RCC 7860 (cell line): ENCODE measurements at places on chromosomes 1 and 21.

DNA sequence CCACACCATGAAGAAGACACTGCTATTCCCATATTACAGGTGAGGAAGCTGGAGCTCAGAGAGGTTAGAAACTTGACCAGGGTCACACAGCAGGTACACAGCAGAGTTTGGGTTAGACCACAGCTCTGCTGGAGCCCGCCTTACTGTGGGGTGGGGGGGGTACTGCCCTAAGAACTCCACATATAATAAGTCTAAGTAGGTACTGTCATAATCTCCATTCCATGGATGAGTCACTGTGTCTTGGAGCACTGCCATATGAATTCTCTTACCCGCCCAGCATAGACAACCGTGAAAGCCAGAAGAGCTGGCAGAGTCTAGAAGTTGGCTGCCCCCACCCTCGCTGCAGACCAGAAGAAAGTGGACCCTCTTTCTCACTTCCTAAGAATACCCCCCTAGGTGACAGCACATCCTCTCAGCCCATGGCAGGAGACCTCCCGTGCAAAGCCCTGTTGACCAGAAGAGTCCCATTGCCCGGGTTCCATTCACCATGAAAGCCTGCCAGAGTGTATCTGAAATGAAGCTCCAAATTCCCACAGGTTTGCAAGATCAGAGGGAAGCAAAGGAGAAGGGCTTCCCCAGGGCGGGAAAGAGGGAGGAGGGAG is 5.2 kb upstream of the PLA2G2D start:
- peak; percentile 73 for DNase-seq

- no peak for DNase-seq
These were observed 190.6 kb upstream of the ZNHIT6 start for GRCh38 chr1:85898861-85899260.

DNA sequence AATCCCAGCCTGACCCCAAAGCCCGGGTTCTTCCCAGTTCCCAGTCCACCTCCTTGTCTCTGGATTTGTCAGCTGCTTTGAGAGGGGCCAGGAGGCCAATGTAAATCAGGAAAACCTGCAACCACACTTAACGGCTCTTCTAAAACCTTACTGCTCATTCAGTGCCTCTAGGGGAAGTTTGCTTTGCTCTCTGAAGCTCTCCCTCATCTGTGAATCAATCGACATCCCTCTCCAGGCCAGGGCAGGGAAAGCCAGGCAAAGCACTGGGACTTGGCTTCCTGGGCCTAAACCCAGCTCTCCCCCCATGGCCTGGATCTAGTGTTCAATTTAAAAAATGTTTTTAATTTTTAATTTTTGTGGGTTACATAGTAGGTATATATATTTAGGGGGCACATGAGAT is 9.3 kb downstream of the NKAIN1 start:
- DNase-seq, result no peak

- DNase-seq, result no peak
These were observed 59.5 kb upstream of the TLR5 start for GRCh38 chr1:223202376-223203033.

DNA sequence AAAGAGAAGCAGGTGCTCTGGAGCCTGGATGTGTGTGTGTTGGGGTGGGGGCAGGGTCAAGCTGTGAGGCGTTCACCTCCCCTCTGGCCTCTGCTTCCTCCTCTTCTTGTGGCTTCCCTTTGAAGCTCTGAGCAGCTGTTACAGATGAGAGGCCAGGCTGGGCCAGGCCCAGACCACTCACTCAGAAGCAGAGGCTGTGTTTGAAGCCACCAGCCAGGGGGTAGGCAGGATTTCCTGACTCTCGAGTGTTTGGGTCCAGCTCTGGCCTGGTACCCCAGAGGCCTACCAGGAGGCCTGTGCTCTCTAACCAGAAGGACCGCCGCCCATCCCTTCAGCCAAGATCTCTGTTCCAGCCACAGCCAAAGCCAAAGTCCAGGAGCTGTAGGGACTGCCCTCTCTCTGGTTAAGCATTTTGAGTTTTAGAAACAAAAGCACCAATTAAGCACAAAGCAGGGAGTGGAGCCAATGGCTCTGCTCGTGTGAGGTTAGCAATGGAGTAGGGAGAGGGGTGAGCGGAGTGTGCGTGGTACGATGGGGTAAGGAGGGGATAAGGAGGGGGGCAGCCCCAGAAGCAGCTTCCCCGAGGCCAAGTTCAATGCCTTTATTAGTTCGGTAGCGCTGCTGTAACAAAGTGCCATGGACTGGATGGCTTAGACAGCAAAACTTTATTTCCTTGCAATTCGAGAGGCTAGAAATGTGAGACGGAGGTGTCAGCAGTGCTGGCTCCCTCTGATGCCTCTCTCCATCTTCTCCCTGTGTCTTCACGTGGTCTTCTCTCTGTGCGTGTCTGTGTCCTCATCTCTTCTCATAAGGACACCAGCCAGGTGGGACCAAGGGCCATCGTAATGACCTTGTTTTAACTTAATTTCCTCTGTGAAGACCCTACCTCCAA is 20.5 kb downstream of the RCSD1 start:
- no peak for DNase-seq

DNA sequence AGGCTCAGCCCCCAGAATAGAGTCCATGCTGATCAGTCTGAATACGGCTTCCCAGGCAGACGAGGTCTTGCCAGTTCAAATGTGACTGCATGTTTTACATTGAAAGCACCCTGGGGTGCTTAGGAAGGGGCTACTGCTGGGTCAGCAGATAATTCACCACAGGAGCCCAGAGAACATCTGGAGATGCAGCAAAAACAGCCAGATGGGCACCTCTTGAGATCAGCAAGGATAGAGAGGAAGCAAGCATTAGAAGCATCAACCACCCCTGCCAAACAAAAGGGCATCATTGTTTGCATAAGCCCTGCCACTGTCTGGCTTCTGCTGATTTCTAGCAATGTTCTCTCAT is 403.1 kb downstream of the RRAGC start:
- DNase-seq, result no peak

- no peak for DNase-seq
These were observed 10.5 kb downstream of the CDKN2C start for GRCh38 chr1:50980505-50980904.

- no peak for DNase-seq
These were observed 154.0 kb downstream of the RWDD3 start for GRCh38 chr1:95388031-95388430.

DNA sequence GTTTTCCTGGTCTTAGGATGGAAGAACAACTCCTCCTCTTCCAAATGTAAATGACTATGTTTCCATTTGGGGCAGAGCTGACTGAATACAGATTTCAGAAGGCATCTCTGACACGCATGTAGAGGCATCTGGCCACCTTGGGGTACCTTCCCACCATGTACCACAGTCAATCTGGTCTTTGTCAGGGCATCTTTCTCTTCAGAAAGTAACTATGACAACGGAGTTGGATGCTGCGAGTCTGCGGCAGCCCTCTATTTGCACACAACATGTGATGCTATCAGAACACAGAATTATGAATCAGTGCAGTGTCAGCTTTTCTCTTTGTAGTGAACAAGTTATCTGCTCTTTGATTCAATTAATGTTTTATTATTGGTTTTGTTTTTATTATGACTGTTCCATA is 94.7 kb downstream of the TSEN15 start:
- no peak for DNase-seq

- DNase-seq, result peak; percentile 44
These were observed 59.9 kb upstream of the CNN3 start for GRCh38 chr1:94986783-94987182.

GRCh38 chr1:247421074-247421473 is 5.1 kb downstream of the NLRP3 start:
- no peak for DNase-seq

DNA sequence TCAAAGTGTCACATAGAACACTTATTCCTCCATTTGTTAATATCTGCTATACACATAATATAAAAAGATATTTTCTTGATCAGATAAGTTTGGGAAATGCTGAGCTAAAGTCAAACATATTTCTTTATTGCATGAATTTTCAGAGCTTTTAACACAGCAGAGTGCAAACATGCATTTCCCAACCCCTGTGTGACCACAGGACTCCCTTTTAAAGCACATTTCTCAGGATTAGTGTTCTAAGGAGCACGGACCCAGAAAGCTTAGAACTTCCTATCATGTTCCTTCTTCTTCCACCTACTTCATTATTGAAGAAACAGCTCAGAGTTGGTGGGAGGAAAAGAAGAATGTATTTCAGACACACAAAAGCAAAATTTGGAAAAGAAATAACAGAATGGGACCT is 109.1 kb upstream of the CDC42BPA start:
- DNase-seq, result no peak

GRCh38 chr1:94383966-94384408 is 34.2 kb upstream of the ABCD3 start:
- peak; percentile 100 for DNase-seq

- DNase-seq, result no peak
These were observed 969.8 kb upstream of the ADGRL4 start for GRCh38 chr1:79976287-79976686.

DNA sequence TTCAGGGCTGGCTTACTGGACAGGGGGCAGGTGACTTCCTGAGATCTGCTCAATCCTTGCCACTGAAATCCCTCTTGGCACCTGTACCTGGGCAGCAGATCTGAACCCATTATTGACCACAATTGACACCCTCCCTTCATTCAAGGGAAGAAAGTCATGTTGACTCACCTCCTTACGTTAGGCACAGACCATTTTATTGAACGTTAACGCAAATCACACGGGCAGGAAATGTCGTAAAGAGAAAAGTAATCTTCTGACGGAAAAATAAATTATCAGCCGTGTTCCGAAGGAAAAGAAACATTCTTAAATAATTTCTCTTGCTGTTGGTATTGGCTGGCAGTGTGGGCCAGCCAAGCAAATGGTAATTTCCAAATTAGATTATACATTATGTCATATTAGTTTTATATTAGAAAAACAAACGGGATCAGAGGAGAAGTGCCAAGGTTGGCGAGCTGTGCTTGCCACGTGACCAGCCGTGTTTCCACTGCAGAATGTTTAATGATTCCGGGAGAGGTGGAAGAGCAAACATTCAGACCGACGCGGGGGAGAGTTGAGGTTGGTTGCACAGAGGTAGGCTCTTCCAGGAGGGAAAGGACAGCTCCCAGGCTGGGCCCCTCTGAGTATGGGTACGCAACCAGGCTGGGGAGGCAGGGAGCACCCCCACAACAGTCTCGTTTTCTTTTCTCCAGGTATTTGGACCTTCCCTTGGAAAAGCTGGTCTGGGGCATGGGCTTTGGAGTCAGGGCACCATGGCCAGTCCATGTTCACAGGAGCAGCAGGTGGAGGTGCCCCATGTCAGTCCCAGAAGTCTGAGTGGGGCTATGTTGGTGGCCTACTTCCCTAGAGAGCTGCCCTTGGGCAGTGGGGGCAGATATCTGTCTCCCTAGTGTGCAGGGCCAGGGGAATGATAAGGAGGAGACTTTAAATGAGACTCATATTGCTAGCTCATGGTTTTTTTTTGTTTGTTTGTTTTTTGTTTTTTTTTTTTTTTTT is 121.1 kb downstream of the FOXD2 start:
- no peak for DNase-seq

DNA sequence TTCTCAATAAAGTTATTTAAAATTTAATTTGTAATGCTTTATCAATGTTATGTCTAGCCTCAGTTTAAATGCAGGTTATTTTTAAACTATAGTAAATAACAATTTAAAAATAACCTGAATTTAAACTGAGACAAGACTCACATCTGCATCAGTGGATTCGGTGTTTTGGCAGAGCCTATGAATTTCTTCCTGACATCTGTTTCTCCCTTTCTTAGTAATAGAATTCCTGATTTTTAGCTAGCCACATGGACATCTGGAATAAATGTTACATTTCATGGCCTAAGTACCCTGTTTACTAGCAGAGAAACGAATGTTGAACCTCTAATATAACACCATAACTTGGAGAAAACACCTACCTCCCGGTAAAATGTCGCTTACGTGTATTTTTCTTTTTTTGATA is 1141.6 kb upstream of the ADGRL2 start:
- no peak for DNase-seq

GRCh38 chr1:98677288-98677687 is 15.8 kb downstream of the SNX7 start:
- DNase-seq, result peak; percentile 71

GRCh38 chr1:169031566-169032224 is 74.8 kb upstream of the ATP1B1 start:
- DNase-seq, result no peak

DNA sequence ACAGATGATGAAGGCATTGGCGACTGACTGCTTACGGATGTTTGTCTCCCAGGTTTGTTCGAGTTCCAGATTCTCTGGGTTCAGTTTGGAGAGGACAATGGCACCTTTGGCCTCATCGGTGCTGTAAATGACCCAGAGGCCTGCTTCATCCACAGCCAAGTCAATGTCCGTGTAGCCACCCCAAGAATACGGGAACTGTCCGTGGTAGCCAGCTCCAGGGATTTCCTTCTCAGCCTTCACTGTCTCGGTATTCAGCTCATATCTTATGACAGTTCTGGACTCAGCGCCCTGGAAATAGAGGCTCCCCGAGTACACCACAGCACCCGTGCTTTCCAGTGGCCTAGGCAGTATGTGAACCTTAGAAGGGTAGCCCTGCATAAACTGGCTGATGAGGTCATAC is 14.1 kb downstream of the MYOCOS start:
- DNase-seq, result no peak

DNA sequence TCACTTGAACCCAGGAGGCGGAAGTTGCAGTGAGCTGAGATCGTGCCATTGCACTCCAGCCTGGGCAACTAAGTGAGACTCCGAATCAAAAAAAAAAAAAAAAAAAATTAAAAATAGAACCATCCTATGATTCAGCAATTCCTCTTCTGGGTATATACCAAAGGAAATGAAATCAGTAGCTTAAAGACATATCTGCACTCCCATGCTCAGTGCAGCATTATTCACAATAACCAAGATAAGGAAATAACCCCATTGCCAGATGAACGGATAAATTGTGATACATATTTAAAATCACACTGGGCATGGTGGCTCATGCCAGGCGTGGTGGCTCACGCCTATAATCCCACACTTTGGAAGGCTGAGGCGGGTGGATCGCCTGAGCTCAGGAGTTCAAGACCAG is 23.8 kb downstream of the ALDH9A1 start:
- no peak for DNase-seq

GRCh38 chr1:227938911-227939790 is 8.6 kb downstream of the WNT9A start:
- DNase-seq, result no peak

DNA sequence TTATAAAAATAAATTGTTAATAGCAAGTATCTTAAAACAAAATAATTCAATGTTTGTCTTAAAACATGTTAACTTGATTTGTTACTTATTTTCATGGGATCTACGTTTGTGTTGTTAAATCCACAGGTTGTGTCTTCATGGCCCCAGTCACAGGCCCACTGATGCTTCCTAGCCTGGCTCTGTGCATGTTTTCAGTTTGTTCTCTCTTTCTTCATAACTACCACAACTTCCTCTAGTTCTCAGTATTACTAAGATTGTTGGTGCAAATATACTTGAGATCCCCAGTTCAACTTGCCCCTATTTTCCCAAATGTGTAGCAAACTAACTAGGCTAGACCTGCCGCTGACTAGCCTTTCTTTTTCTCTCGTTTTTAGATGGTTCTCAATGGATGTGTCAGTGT is 250.5 kb downstream of the NRIP1 start:
- DNase-seq, result no peak

GRCh38 chr1:154178911-154179811 is 12.7 kb downstream of the TPM3 start:
- DNase-seq, result no peak

- DNase-seq, result peak; percentile 90
These were observed 20.8 kb upstream of the LAPTM5 start for GRCh38 chr1:30778154-30778978.
